ENCODE measurements at places on chromosomes 1 and 21.

- no peak for DNase-seq
Observed at GRCh38 chr1:98221923-98222322, 301.1 kb upstream of the DPYD start.

GRCh38 chr1:229430761-229431283 lies 3.1 kb downstream of the ACTA1 start:
- DNase-seq: peak; percentile 74

GRCh38 chr1:234603221-234604204 lies 6.5 kb downstream of the IRF2BP2 start:
- no peak for DNase-seq

DNA sequence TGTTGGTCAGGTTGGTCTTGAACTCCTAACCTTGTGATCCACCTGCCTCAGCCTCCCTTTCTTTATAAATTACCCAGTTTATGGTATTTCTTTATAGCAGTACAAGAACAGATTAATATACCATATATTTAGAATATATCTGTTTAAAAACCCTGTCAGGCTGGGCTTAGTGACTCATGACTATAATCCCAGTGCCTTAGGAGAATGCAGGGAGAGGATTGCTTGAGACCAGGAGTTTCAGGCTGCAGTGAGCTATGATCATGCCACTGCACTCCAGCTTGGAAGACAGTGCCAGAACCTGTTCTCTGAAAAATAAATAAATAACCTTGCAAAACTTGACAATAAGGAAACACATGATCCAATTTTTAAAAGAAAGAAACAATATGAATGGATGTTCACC lies 43.9 kb downstream of the ZNF684 start:
- no peak for DNase-seq

DNA sequence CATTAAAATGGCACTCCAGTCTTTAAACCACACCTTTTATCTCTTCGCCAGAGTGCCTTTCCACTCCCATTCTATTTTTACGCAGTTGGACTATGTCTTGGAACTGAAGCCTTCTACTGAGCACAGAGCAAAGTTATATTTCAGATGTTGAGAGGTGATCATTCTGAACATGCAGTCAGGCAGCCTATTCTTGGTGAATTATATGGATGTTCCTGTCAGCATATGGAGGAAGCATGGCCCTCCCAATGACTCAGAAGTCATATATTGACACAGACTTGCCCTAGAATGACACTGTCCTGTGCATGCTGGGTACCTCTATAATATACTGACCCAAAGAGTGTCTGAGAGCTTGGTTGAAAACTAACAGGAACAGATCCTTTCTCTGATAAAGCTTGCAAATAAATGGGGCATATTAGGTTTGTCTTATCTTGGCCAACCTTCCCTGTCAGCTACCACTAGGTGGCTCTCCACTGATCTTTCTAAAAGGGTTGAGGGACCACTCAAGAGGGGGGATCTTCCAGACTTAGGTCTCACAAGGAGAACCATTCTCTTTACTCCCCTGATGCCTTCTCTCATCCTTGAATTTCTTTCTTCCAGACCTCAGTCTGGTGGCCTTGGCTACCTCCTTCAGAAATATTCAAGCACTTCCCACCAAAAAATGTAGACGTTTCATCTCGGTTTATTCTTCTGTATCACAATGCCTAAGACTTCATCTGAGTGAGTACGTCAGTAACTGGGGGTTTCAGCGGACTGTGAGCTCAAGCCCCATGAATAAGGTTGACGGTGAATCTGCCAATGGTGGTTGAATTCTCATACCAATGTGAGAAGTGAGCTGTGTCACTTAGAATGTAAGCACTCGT lies 11.8 kb upstream of the ALG14 start:
- DNase-seq: no peak

- DNase-seq: no peak
Observed at GRCh38 chr1:229694053-229694693, 68.1 kb downstream of the URB2 start.

DNA sequence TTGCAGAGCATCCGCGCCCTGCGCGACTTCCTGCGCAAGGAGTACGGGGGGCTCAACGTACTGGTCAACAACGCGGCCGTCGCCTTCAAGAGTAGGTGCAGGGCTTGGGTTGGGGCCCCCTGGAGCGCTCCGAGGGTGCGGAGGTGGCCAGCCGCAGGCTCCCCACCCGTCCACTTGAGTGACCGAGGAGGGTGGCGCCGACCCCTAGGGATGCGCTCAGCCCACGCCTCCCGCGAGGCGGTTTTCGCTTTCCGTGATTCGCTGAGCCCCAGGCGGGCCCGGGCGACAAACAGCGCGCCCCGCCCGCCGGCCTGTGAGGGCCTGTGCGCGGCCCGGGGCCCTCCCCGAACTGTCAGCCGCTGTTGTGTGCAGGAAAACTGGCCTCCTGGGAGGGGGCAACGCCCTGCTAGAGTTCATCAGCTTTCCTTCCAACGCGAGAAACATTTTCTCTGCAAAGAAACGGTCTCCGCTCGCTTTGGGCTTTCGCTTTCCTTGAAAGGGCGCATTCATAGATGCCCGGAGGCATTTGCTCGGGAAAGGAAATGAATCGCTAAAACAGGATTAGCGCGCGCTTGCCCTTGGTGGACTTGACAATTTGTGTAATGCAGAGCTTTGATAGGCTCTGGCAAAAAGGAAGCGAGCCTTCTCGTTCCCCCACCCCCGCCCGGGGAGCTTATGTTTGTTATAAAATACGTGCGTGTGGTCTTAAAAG lies 668 bp downstream of the CBR3 start:
- peak; percentile 85 for DNase-seq

- no peak for DNase-seq
Observed at GRCh38 chr21:28473530-28474220, 519.0 kb downstream of the LTN1 start.

DNA sequence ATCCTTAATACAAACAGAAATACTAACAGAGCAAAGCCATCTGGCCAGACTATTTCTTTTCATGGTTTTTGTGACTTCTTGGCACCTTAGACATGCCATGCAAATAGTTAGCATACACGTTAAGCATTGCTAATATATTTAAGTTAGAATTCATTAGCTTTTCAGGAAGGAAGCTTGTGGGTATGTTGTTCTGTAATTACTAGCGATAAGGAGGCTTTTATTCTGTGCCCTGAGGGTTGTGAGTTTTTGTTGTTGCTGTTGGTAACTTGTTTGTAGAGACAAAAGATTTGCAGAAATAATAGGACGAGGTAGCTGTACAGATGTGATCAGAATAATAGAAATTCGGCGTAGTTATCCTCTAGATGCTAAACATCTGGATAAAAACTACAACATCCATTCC lies 305.3 kb downstream of the TM2D1 start:
- no peak for DNase-seq

DNA sequence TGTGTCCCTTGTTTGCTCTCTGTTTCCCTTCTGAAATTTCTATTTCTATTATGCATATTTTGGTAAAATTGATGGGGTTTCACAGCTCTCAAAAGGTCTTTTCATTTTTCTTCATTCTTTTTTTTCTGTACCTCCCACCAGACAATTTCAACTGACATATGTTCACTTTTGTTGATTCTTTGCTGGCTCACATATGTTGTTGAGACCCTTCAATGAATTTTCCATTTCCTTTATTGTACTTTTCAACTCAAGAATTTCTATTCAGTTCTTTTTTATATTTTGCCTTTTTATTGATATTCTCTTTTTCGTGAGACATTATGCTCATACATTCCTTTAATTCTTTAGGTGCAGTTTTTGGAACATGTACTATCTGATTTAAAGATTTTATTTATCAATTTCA lies 102.6 kb upstream of the GRIK1 start:
- no peak for DNase-seq

GRCh38 chr1:109910963-109911798 lies 532 bp downstream of the CSF1 start:
- DNase-seq: no peak

DNA sequence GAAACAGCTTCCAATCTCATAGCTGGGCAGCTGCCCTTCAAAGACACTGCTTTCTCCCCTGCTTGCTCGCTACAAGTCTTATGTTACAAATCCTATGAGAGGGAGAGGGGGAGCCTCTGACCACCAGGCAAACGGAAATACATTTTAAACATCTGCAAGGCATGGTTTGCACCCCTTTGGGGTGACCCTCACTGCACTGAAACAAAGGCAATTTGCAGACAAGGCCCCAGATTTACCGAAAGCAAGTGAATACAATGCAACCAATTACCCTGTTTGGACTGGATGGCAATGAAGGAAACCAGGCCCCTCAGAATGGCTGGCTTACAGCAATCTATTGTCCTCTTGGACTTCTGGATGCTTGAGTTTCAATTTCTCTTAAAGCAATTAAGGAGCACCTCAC lies 11.8 kb upstream of the ATP13A2 start:
- no peak for DNase-seq

GRCh38 chr1:77282866-77283539 lies 1.2 kb downstream of the AK5 start:
- peak; percentile 29 for DNase-seq

GRCh38 chr1:209249785-209250440 lies 333.6 kb upstream of the CAMK1G start:
- DNase-seq: no peak

- DNase-seq: no peak
Observed at GRCh38 chr1:39026866-39027507, 837 bp downstream of the NDUFS5 start.

DNA sequence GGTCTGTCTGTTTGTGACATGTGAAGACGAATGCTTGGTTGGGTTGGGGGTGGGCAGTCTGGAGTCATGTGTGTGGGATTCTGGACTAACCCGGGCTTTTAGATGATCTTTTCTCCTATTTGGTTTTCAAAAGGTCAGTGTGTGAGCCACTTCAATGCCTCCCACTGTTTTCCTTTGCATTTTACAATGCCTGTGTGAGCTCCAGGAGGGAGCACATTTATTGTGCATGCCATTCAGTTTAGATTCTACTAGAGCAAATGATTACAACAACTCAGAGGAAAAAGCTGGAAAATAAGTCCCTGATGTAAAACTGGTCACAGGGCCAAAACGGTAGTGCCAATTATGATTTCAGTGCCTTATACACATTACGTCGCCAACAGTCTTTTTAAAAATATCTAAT lies 90.9 kb downstream of the LYPLAL1 start:
- no peak for DNase-seq

Data from AG08396 (cell line).